IMR-90 (cell line): ENCODE measurements at places on chromosomes 16 and 17. TPM values are rescaled to one million over a fixed set of nuclear protein-coding genes. Genes with fewer than 3 reads are reported as not detected.

The MT1X gene
- 5.6 and 37.2 TPM in 2 replicates for total RNA-seq

The SP6 gene
- under 0.01 TPM in 2 replicates for total RNA-seq

The C16orf92 gene
- not detected in 2 replicates for total RNA-seq

The CRHR1 gene
- total RNA-seq = not detected in 2 replicates

The IL4R gene
- total RNA-seq = 6.3 and 8.3 TPM in 2 replicates

The ALOXE3 gene
- total RNA-seq = under 0.01 TPM in 2 replicates

The PITPNM3 gene
- 0.54 and 0.56 TPM in 2 replicates for total RNA-seq

The TBC1D3G gene
- total RNA-seq = not detected in 2 replicates

The ARSG gene
- 2.9 and 3.1 TPM in 2 replicates for total RNA-seq

The SRP68 gene
- total RNA-seq = 47.1 and 47.2 TPM in 2 replicates

The OTOP2 gene
- total RNA-seq = not detected in 2 replicates

DNA sequence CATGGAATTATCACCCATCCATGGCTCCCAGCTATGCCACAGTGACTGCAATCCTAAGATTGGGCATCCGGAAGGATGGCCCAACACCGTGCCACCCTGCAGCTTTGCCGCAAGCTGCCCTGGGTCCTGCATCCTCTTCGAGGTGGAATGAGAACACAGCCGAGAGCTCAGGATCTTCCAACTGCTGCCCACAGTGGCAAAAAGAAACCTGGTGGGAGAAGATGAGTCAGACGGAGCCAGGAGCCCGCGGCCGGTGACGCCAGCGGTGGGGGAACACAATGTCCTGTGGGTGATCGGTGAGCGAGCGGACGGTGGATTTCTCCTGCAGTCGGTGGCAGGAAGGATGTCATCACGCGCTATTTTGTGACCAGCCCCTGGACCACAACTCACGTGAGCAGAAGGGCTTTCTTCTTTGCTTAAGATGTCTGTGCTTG lies 20.1 kb downstream of the CD7 start:
- DNase-seq = no peak

GRCh38 chr16:59881376-59881775 lies 1147.3 kb upstream of the GOT2 start:
- DNase-seq = no peak

GRCh38 chr16:65672960-65673359 lies 551.1 kb upstream of the CDH11 start:
- peak; percentile 22 for DNase-seq

DNA sequence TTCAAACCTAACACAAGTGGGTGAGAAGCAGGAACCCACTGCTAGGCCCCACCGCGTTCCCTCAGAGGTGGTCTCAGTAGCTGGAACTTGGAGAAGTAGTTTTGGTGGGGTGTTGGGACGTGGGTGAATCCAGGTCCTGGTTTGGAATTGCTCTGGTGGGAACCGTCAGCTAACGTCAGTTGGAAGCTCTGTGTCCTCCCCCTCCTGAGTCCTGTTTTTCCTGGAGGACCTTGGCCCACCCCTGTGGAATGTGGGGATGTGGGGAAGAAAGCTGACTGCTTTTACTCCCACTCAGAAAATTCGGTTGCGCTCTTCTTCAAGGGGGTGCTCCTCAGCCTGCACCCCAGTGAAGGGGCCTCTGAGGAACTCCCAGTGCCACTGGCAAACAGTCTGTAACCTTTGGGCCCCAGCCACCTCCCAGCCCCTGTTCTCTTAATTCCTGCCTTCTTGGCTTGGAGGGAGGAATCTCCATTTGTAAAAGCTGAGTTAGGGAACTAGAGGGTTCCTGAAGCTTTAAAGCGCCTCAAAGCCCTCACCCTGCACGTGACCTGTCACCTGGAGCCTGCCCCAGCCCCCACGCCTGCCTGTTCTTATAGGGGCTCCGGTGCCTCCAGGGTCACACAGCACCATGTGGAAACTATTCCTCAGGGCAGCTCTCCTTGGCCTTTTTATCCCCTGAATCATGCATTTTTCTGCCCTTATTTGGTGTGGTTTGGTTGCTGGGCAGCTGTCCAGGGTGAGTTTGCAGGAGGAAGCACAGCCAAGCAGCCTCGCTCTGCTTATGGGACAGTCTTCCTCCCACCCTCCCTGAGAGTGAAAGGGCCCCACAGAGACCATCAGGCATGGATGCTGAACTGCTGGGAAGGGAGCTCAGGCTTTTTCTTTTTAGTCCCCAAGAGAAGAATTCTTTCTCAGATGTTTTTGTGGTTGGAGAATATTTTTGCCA lies 16.2 kb upstream of the NAGLU start:
- peak; percentile 99 for DNase-seq

DNA sequence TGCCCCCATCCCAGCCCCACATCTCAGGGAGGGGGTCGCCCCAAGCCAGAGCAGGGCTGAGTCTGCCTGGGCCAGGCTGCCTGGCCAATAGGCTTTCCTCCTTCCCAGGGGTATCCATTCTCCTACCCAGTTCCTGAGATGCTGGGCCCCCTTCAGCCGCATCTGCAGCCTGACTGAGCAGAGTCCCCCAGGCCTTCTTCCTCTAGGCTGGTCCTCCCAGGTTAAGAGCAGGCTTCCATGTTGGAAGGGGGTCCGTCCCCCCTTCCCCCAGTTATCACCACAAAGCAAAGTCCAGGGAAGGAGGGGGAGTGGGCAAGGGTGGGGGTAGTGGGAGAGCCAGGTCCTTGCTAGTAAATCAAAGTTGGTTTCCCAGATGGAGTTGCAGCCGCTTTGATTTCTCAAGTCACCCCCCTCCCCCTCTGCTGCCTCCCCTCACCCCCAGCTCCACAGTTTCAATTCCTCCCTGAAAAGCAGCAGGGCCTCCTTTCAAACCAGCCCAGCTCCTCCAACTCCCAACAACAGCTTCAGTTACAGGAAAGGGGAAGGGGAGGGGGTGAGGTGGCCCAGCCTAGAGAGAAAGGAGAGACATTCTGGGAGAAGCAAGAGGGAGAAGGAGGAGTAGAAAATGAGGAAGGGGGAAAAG lies 9.5 kb upstream of the FZD2 start:
- DNase-seq = no peak

DNA sequence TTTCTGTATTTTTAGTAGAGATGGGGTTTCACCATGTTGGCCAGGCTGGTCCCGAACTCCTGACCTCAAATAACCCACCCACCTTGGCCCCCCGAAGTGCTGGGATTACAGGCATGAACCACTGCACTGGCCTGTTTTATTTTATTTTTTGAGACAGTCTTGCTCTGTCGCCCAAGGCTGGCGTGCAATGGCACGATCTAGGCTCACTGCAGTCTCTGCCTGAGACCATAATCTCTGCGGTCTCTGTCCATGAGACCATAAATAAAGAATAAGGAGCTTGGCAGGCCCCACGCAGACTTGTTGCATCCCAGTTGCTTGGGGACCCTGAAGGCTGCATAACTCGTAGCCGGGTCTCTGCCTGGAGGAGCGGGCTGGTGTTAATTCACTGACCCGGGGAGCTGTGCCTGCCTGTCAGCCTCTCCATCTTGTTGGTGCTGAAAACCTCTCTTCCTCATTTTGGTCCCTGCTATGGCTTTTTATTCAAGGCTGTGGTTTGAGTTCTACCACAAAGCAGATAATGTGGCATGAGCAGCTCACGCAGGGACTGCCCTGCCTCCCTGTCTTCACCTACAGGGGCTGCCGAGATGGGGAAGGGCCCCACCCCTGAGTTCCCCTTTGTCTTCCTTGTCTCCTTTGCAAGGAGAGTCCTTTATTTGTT lies 82.1 kb downstream of the MSI2 start:
- DNase-seq = no peak

DNA sequence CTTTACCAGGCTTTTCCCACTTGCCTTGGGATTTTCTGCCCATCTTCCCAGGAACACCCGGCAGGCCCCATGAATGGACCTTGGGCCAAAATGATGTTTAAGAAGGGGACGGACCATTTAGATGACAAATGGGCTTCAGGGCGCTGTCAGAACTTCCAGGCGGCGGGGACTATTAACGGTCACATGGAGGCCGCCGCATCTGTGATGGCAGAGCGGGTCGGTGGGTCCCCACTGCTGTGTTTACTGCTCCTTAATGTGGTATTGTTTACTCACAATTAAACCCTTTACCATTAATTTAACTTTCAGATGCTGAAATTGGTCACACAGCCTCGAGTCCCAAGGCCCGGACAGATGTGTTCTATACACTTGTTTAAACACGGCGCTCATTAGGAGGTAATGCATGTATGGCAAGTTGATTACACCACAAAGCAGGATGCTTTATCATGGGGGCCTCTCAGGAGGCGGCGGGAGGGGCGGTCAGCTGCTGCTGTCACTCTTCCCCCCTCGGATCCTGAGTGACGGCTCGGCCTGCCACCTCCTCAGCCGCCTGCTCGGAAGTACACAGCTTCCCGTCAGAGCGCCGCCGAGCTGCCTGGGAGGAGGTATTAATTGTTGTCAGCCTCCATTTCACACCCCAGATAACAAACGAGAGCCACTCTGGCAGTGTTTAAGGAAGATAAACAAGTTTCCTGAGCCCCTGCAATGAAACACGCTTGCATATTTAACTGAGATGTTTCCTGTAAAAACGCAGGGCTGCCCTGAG lies 83.9 kb upstream of the IRX3 start:
- no peak for DNase-seq

DNA sequence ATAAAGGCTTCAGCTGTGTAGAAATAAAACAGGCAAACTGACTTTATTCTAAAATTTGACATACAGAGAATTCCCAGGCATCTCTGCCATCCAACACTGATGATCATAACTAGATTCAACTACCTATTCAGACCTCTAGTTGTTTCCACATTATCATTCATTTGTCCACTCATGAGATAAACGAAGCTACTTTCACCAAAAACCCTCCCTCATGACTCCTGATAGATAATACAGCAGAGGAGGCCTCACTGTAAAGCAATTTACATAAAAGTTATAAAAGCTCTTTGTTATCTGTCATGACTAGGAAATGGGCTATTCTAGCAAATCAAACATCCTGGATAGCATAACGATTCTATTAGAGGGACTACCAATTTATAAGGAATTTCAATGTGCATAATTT lies 19.6 kb upstream of the RFFL start:
- DNase-seq = no peak

- DNase-seq = no peak
These were observed 62.7 kb downstream of the HLF start for GRCh38 chr17:55327225-55328088.

DNA sequence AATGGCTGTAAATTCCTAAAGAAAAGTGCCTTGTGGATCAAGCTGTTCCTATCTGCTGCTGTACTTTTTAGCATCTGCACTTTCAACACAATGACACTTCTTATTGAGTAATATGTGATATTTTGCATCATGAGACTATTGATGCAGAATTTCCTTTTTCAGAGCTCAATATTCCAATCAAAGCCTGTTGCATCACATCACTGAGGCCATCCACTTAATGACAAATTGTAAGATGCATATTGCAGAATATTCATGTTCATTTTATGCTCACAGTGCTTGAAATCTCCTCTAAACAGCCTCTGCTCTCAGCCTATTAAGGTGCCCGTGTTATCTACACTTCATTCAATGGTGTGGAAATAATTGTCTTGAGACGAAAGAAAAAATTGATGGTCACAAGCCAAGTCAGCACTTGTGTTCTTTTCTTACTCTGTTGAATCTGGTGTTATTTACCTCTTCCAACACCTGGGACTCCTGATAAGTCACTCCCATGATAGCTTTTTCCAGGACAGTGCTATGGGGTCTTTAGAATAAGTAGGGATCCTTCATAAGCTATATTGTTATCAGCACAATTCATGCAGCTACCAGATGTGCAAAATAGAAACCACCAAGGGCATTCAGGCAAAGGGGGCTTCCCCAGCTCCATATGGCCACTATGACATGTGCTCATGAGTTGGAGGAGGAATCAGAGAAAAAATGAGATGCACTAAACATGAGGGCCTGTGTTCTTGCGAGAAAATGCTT lies 9.3 kb upstream of the SKAP1 start:
- no peak for DNase-seq

DNA sequence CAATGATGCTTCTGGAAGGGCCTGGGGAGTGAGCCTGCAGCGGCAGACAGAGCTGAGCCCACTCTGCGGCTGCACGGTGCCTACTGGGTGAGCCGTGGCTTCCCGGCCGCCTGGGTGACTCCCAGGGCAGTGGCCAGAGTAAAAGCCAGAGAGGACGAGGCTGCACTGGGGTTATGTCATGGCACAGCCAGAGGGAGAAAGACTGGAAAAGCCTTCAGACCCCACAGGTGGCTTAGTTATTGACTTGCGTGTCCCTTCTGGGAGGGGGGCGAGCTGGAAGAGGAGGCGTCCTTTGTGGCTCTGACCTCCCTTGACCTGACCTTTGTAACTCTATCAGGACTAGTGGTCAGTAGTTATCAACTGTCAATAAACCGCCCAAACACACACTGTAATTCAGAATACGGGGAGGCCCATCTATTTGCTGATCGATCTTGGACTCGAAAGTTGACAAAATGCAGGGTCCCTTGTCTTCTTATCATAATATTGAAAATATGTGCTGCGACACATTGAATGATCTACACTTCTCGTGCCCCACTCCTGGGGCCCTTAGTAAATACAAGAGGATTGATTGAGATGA lies 385.9 kb upstream of the ZFHX3 start:
- no peak for DNase-seq

GRCh38 chr17:36928471-36929345 lies 8.6 kb upstream of the LHX1 start:
- DNase-seq = no peak

DNA sequence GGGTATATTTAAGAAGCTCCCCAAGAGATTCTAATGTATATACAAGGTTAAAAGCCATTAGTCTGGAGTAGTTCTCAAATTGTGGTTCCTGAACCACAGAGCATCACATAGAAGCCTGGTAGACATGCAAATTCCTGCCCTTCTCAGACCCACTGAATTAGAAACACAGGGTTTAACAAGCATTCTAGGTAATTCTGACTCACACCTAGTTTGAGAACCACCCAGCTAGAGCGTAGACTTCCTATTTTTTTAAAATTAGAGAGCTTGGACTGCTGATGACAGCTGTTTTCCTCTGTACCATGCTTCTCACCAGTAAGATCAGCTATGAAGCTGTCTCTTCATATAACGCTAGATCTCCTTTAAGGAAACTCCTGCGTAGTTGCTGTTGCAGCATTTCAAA lies 50.6 kb downstream of the HS3ST3B1 start:
- peak; percentile 30 for DNase-seq

DNA sequence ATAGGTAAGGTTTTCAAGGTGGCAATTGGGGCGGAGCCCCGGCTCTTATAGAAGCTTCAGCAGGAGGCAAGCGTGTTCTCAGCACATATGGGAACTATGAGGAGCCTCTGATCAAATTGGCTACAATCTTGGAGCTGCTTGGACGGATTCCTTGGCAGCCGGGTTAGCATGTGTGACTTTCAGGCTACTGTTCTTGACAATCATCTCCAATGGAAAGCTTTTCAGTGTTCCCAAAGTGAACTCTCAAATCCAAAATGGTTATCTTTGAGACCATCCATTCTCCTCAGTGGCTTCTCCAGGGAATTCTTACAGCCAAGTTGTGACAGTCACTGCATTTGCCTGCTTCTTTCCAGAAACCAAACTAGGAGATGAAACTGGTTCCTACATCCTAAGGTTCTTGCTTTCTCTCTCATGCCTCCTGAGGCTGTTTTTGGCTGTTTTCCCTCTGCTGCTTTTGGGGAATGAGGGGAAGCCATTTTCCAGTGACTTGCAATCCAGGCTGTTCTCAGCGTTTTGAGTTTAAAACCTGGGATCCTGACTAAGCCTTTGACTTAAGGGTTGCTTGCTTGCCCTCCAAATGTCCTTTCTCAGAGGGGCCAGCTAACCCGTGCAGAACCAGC lies 10.9 kb downstream of the HAS3 start:
- DNase-seq = no peak
